ENCODE measurements at places on chromosomes 11 and 22.

DNA sequence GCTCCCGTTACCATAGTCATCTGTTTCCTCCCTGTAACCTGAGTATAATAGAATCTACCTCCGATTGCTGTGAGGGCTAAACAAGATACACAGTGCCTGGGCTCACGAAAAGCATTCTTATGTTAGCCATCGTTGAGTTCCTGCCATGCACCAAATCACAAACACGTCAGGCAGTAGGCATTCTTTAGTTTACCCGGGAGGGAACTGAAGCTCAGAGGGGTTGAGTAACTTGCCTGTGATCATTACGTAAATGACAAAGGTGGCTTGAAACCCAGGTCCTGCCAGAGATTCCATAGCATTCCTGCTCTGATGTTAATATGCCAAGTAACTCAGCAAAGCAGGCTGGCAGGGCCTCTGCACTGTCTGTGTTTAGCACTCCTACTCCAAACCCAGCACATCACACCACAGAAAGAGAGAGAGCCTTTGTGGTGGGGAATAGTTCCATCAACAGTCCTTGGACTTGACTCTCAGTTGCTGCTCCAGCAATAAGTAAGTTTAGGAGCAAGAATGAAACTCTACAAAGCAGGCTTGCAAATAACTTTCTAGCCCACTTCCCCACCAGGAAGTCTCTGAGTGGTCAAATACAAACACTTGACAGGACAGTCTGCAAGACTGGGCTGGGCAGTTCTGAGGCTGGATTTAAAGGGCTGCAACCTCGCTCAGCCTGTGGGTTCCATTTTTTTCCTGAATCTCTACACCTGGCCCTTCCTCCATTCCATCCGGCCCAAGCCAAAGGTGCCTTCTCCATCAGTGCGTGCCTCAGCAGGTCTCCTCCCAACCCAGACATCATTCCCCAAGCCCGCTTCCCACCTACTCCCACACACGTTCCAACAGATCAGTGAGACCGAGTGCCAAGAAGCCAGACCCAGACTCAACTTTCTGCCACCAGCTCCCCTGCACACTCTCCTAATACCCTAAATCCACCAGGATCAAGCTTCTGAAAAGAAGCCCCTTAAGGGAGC is 1.1 kb downstream of the SCN2B start:
- DNase-seq, result no peak

- no peak for DNase-seq
Observed at GRCh38 chr11:98772893-98773292, 247.9 kb upstream of the CNTN5 start.

- DNase-seq, result no peak
Observed at GRCh38 chr11:75024068-75024449, 35.3 kb downstream of the NEU3 start.

DNA sequence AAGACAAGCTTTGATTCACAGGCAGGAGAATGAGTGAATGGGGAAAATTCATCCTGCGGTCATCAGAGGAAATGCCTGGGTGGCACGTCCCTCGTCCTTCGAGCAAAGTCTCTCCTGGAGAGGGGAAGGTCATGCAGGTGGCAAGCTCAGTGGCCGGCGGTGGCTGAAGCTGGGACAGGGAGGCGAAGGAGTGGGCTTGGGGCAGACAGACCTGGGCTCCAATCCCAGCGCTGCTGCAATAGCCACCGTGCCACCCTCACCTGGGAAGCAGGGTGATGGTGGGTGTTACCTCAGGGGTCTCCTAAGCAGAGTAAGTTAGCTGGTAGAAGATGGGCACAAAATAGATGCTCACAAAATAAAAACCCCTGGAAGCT is 22.4 kb upstream of the CACNG2 start:
- no peak for DNase-seq

DNA sequence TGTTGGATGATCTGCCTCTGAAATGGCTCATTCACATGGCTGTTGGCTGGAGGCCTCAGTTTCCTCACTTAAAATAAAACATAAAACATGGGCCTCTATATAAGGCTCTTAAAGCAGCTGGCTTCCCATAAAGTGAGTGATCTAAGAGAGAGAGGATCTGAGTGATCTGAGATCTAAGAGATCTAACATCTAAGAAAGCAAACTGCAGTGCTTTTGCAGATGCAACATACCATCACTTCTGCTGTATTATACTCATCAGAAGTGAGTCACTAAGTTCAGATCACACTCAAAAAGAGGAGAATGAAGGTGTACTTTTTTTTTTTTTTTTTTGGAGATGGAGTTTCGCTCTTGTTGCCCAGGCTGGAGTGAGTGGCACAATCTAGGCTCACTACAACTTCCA is 18.1 kb upstream of the HSPA8 start:
- DNase-seq, result no peak

GRCh38 chr22:38249803-38250642 is 22.8 kb downstream of the TMEM184B start:
- DNase-seq, result no peak

DNA sequence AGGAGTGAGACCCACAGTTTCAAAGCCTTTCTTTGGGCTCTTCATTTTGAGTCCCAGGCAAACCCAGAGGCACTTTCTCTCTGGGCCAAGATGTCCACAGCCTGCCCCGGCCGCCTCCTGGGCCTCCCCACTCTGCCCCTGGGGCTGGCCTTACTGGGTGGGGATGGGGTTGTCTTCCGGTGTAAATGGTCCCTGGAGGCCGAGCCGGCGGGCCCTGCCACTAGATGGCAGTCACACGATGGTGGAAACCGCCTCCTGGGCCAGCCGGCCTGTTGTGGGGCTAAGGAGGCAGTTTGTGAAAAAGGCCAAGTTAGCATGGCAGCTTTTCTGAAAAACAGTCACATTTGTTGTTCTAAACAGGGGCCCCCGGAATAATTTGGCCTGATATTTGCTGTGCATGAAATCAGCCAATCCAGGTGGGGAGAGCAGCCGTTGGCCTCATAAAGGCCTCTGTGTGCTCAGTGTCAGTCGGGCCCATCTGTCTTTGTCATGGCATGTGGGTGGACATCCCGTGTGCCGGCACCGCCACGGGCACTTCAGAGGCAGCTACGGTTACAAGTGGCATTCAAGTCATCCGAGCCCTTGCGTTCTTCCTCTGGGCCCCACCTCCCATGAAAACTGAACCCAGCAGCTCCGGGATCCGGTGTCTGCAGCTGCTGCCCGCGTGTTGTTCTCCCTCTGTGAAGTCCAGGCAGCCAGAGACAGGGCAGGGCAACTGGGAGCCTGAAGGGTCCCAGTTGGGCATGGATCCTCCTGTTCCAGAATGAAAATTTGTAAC is 6.5 kb downstream of the MRPL23 start:
- no peak for DNase-seq

GRCh38 chr11:124769806-124770774 is 8.0 kb upstream of the ESAM start:
- no peak for DNase-seq

DNA sequence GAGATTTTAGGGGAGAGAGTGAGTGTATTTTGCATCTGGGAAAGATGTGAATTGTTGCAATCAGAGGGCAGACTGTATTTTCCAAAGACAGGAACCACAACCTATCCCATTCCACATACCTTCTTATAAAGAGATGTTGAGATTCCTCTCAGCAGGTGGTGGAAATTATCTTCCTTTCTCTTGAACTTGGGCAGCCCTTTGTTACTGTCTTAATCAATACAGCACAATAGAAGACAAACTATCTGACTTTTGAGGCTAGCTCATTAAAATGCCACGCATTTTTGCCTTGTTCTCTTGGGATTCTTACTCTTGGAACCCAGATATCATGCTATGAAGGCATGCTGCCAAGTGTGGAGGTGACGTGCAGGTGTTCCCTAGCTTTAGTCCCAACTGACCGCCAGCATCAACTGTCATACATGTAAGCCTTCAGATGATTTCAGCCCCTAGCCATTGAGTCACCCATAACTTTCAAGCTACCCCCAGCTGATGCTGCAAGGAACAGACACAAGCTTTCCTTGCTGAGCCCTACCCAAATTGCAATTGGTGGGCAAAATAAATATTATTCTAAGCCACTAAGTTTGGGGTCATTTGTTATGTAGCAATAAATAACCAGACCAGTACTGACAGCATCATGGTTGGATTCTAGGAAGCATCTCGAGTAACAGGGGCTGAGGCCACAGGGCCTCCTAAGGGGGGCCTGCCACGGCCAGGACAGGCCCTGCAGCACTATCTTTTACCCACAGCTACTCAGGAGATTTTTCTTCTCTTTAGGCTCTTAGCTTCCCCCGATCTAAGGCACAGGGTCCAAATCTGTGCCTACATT is 63.0 kb downstream of the RPL27A start:
- DNase-seq, result no peak

- no peak for DNase-seq
Observed at GRCh38 chr11:69474736-69475135, 6.7 kb upstream of the LINC01488 start.

GRCh38 chr11:64522036-64522435 is 69.0 kb upstream of the SLC22A12 start:
- DNase-seq, result no peak

- no peak for DNase-seq
Observed at GRCh38 chr11:46519351-46519750, 74.5 kb downstream of the AMBRA1 start.

DNA sequence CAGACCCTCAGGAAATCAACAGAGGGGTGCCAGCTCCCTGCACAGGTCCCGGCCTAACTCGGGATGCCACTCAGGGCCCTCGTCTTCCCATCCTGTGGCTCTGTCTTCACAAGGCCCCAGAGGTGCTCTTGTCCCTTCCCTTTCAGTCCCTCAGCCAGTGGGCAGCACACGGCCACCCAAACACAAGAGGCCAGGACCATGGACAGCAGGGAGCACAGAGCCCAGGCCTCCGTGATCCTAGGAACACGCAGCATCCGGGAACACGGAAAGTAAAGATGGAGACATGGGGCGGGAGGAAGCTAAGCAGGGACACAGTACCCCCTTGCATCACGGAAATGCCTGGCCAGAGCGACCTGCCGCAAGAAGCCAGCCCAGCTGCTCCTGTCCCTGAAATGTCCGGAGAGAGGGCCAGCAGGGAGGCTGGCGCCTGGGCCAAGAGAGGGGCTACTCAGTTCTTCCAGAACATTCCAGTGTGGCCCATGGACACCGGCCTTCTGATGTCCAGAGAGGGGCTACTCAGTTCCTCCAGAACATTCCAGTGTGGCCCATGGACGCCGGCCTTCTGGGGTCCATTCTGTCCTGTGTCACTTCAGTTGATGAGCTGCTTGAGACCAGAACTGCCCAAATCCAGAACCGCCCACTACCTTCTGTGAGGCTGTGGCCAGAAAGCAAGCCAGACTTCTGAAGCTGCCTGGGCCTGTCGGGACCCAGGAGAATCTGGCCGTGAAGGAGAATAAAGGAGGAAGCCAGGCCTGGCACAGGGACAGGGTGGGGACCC is 274.0 kb downstream of the BRD1 start:
- no peak for DNase-seq

All from immature natural killer cell (primary cell).